NCI-H1694 (cell line): ENCODE measurements at places on chromosomes 12 and 14.

DNA sequence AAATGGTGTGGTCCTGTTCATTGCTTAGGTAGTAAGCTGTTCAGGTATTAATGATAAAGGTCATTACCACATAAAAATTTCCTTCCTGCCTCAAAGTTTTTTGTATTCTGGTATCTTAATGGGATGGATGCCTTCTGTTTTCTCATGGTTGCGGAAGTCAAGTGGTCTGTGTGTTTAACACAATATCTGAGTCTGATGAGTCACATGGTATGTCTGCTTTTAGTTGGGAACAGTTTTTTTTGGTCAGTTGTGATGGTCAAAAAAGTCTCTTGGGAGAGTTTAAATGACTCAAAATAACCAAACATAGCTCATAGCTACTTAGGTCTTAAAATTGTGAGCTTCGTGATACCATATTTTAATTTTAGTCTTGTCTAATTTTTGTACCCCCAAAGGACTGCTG lies 40.7 kb downstream of the STK38L start:
- DNase-seq: no peak

DNA sequence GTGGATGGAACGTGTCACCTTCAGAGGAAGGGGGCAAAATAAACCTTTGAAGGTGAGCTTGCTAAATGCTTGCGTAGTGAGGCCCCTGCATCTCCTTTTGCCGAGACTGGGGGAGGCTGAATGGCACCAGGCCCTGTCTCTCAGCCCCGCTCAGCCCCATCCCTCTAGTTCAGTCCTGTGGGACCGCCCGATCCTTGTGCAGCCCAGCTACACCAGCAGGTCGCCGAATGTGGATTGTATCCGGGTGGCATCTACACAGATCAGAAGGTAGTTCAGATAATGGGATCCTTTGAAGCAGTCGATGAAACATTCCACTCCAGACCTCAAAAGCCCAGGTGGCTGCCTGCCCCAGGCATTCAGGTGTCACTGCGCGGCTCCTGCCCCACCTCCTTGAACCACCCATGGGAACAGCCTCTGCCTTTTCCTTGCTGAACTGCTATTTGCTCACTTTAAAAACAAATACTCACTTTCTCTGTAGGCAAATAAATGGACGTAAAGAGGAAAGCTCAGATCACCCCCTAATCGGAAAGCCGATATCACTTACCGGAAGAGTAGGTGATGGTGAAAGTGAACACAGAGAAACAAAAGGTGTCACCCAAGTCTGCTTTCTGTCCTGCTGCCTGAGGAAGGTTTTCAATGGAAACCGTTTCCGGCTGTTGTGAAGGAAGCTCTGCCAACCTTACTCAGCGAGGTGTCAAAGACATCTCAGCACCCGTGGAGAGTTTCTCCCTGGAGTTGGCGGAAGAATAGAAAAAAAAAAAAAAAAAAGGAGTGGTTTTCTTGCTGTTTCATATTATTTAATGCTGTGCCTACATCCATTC lies 100.3 kb upstream of the NCOR2 start:
- no peak for DNase-seq

- DNase-seq: no peak
Measured at GRCh38 chr12:79414252-79414651, 276.5 kb downstream of the PAWR start.

GRCh38 chr12:47209014-47209413 lies 129.3 kb upstream of the AMIGO2 start:
- DNase-seq: no peak

- DNase-seq: no peak
Measured at GRCh38 chr12:115481141-115481540, 796.4 kb downstream of the MED13L start.

GRCh38 chr14:68630081-68630571 lies 162.7 kb downstream of the ZFP36L1 start:
- DNase-seq: no peak

DNA sequence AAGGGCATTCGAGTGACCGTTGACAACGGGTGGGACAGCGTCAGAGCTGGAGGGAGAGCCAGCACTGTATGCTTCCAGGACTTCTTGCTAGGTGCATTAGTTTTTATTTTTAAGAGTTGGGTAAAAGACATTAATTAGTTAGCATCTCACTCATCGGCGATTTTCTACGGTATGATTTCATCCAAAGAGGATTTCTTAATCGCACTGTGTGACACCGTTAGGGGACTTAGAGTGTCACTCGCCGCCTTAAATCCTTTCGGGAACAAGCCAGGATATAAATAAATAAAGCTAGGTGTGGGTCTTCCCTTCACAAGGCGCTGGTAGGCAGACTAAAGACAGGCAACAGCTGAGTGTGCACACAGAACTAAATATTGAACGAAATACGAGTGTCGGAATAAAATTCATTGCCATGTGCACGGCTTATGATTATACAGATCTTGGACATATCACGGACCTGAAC lies 869 bp upstream of the NOVA1 start:
- no peak for DNase-seq

DNA sequence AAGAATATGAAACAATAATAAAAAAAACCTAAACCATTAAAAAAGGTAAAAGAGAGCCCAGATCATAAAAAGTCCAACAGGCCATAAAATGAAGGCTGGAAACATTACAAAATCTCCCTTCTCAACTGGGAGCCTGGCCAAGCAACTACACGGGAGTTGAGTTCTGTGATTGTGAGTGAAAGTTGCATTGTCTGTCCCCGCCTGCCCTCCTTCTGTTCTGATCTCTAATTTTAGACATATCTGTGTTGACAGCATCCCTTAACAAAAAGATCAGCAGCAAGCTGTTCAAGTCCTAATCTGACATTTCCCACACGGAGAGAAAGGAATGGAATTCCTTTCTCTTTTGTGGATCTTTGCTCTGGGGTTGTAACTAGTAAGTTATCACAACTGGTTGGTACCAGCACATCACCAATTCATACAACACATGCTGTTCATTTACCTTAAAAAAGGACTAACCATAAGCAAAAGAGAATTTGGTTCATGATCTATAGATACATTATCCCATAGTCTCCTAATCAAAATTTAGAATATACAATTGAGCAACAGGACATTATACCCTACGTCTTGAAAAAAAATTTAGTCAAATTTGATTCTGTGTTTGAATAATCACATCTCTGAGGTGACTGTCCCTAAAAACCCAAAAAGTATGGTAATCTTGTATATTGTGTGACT lies 205.1 kb upstream of the GZMB start:
- no peak for DNase-seq

DNA sequence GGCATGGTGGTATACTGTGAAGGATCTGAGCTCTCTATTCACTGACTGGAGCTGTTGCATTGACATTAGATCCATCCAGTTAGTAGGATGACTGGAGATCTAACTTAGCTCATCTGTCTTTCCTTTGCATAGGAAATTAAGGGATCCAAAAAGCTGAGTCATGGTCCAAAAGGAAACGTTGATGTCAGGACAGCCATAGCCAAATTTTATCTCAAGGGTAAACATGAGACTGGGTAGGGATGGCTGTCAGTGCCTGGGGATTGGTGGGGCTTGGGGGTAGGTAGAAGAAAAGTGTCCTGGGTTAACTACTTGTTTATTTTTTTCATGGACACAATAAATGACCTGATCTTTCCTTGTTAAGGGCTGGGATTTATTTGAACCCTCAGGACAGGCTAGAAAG lies 4.6 kb downstream of the FAM177A1 start:
- no peak for DNase-seq

- DNase-seq: no peak
Measured at GRCh38 chr14:86933460-86933859, 1059.5 kb downstream of the GALC start.

DNA sequence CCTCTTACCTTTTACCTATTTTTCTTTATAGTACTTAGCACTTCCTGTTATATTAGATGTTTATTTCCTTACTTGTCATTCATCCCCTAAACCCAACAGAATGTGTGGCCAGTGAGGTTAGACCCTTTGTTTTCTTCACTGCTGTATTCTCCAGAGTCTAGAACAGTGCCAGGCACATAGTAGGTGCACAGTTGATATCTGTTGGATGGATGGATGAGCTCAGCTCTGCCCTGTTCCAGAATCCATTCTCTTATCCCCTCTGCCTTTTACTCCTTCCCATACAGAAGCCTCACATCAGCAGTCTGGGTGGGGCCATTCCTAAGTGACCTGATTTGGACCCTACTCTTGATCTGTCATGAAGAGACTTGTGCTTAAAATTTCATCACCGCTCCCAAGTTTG lies 94.5 kb upstream of the DACT1 start:
- DNase-seq: no peak
